Brain (organoid and tissue), 16 donors: ENCODE measurements at places on chromosomes 13 and 19. TPM values are rescaled to one million over a fixed set of nuclear protein-coding genes. Genes with fewer than 3 reads are reported as not detected.

- DNase-seq, result no peak
Measured at GRCh38 chr19:15037586-15037985, 11.7 kb upstream of the CASP14 start.

The NLRP5 gene
- polyA plus RNA-seq, result not detected

- no peak for DNase-seq
Measured at GRCh38 chr19:11295665-11296245, at the start of gene TSPAN16. Gene TSPAN16 (plus strand): TSS chr19:11296160. CDS start chr19:11296298, 138 bp downstream.

The S1PR5 gene
- 19.0 TPM for polyA plus RNA-seq

GRCh38 chr13:36130193-36130551 lies 1.0 kb downstream of the DCLK1 start:
- DNase-seq, result no peak
